Stimulated activated CD8-positive, alpha-beta memory T cell treated with anti-CD3 and anti-CD28 coated beads, Interleukin-4, amount 100 ng/mL, for 1 hour (primary cell): ENCODE measurements at places on chromosomes 2 and 18.

GRCh38 chr18:9290156-9290555 is 44.4 kb upstream of the TWSG1 start:
- no peak for DNase-seq

GRCh38 chr2:3779496-3780049 is 76.2 kb downstream of the DCDC2C start:
- no peak for DNase-seq

DNA sequence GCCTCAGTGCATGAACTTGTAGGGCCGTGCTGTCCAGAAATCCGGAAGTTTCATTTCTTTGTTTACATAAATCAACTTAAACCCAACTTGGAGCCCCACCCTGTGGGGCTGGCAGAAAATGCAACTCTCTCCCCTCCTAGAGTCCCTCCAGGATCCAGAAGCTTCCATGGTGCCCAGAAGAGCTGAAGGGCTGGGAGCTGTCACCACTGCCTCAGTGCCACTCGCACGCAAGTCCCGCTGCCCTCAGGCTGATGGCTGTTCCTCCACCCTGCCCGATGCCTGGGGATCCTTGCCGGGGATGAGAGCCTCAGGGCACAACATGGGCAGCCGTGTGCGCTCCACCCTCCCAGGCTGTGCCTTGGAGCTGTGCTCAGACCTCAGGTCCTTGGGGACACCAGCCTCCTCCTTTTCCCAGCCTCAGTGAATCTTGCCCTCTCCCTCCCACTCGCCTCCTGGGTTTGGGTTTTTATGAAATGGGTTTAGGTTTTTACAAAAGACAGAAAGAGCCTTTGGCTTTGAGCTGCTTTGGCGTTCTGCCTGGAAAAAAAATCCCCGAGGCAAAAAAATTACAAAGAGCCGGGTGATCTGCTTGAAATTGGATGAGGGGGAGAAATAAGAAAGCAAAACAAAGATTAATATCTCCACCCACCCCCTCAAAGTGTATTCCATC is 155.2 kb downstream of the TWIST2 start:
- DNase-seq: no peak

DNA sequence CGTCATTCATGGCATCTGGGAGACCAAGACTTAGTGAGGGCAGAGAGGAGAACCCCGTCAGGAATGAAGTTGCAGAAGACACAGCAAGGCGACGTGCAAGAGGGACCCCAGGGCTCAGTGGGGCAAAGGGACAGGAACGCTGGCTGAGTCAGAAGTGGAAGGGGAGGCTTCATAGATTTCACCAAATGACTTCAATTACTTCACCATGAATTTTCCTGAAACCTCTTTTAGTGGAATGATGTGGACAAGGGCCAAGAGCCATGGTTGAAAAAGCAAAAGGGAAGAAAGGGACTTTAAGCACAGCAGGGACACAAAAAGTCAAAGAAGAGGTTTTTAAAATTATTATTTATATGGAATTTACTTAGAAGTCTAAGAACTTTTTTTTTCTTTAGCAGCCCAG is 141.6 kb upstream of the PID1 start:
- no peak for DNase-seq

DNA sequence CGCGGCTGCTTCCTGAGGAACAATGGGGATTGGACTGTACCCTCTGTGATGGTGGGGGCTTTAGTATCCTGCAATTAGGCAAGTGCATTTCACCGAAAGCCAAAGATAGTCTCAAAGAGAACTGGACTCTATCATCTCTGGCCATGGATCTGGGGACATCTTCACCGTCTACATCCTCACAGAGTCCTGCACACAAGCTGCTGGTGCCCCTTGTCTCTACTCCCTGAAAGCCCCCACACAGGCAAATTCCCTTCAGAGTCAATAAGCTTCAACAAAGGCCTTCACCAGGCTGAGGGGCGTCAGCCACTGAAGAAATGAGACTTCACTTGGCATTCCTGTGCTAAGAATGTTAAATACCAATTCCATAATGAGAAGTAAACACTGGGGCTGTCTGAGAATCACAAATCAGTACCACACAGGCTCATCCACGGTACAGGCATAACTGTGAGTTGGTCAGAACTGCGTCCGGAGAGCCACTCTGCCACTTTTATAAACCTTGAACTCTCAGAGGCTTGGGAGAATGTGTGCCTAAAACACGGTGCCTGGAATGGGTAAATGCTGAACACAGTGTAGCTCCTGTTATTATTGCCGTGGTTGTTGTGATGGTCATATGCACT is 432.7 kb downstream of the ZNF521 start:
- no peak for DNase-seq

DNA sequence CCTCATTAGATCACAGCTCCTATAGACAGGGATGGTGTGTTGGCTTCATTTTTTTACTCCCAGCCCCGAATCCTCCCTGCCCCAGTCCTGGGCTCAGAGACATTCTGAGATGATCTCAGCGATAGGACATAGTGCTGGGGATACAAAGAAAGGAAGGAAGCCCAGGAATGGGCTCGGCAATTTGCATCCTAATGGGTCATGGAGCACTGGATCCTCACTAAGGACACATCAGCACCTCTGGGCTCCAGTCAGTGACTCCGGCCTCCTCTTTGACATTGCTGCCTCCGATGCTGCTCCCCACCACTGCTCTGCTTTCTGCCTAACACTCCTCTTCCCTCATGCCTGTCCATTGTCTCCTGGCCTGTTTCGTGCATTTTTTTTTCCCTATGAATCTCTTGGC is 489.1 kb downstream of the STK39 start:
- no peak for DNase-seq

DNA sequence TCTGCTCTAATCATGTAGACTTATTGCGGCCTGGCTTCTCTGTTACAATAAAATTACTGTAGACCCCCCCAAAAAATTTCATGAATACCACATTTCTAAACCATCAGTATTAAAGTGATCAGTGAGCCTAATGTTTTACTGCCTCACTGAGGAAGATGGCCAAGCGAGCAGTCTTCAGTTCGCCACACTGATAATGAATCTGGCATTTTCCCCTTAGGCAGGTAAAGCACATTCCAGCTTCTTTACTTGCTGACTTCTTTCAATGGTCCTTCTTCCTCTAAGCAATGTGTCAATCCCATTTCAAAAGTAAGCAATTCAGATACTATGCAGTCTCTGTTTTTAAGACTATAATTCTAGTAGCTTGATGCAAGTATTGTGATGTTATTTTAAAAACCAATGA is 137.6 kb downstream of the LAMA1 start:
- no peak for DNase-seq

DNA sequence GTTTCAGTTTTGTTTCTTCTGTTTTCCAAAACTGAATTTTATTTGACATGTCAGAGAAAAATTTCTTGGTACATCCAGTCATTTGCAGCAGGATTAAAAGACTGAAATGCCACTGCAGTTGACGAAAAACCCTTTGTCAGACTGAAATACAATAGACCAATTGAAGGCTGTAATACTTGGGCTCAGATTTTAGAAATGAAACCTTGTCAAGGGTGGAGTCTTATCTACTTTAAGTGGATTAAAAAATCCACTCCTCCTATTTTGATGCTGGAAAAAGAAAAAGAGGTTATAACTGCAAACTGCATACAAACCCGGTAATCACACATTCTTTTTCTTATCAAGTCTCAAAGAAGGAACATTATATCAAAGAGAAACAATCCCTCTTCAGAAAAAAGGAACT is 80.2 kb upstream of the NEUROD1 start:
- DNase-seq: no peak

DNA sequence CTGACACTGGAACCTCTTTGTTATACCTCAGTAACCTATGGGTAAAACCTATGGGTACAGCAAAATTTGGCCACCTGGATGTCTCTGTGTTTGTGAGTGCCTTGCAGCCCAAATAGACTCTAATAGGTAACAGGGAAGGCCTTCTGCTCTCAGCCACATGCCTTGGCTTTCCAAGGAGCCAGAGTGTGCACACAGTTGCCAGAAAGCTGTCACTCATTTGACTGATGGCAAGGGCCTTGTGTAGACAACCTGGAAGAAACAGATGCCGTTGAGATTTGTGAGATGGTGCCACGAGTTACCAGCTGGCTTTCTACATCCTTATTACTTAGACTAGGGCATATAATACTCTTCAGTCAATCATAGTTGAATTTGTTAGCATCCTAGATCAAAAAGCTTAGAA is 90.1 kb upstream of the RAB12 start:
- DNase-seq: no peak

- DNase-seq: no peak
Measured at GRCh38 chr18:58235001-58235436, 191.0 kb downstream of the NEDD4L start.

DNA sequence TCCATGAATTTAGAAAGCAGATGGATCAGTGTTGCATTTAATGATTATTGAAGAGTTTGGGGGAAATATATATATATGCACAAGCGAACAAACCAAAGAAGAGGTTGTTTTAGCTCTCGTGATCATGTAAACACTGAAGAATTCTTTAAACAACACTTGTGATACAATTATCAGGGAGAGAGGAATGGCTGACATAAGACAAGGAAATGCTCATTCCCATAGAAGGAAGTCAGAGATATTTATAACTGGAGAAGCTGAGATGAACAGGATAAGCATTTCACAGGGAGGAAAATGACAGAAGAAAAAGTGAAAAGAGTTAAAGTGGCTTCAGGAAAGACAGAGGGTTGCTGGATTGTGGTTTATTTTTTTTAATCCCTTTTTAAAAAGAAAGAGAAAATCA is 10.6 kb upstream of the COL6A3 start:
- no peak for DNase-seq

DNA sequence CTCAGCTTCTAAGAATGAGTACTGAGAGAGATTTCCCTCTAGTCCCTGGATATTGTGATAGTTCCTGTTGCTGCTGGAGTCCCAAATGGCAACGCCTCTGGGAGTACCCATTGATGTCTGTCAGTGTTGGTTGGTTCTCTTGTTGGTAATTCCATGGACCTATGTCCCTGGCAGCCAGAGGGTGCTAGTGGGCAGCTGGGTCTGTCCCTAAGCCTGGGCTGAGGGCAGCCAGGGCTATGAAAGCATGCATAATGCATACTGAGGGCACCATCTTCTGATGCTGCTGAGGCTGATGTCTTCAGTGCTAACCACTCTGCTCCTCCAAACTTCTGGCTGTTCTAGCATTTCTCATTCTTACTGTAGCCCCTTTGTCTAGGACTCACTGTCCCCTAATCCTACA is 35.9 kb downstream of the NABP1 start:
- DNase-seq: no peak

GRCh38 chr18:46097431-46097800 is 680 bp downstream of the ATP5F1A start:
- DNase-seq: no peak

DNA sequence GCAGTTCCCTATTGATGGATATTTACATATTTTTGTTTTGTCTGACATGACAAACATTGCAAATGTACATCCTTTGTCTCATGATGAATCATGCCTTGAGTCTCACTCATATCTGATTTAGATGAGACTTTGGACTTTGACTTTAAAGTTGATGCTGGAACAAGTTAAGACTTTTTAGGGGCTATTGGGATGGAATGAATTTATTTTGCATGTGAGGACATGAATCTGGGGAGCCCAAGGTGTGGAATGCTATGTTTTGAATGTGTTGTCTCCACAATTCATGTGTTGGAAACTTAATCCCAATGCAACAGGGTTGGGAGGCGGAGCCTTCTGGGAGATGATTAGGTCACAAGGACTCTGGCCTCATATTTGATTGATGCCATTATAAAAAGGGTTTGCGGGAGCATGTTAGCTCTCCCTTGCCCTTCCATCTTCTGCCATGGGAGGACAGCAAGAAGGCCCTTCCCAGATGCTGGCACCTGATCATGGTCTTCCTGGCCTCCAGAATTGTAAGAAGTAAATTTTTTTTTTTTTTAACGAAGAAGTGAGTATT is 29.1 kb upstream of the INO80D start:
- DNase-seq: no peak

- no peak for DNase-seq
Measured at GRCh38 chr18:12282442-12283039, 25.5 kb upstream of the TUBB6 start.

DNA sequence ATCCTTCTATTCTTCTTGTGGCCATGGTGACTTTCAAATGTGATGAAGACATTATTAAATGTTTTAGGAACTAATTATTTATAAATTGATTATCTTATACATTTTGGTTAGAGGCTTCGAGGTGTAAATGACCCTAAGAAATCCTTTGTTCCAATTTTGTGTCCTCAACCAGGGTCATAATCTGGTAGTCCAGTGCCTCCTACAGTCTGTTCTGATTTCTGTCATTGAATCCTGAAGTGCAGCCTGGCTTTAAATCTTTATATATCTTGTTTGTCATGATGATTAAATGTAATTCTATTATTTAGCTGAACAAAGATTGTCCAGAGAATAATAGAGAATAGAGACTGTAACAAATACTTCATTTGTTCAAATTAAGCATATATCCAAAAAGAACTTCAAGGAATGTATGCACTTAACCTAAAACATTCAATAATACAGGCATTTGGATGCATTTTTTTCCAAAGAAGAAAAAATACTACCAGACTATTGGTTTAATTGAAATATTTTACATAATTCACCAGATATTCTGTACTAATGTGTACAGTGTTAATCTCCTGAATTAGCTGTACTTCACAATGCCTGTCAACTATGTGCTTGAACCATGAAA is 89.8 kb downstream of the PRPF40A start:
- DNase-seq: no peak

DNA sequence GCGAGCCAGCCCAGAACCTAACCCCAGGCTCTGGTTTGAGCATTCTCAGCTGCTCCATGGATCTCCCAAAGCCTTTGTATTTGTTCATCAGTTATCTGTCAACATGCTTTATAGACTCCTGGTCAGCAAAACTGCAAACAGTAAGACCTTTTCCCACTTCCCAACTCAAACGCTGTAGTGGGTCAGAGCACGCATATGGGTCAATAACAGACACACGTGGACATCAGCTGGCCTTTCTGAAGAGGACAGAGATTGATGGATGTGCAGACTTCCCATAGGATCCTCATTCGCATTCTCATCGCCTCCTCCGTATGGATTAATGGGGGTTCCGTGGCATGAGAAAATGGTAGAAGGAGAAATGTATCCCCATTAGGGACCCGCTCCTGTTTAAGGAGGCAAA is 508.1 kb downstream of the EIPR1 start:
- no peak for DNase-seq

- no peak for DNase-seq
Measured at GRCh38 chr18:58231930-58232329, 187.9 kb downstream of the NEDD4L start.

DNA sequence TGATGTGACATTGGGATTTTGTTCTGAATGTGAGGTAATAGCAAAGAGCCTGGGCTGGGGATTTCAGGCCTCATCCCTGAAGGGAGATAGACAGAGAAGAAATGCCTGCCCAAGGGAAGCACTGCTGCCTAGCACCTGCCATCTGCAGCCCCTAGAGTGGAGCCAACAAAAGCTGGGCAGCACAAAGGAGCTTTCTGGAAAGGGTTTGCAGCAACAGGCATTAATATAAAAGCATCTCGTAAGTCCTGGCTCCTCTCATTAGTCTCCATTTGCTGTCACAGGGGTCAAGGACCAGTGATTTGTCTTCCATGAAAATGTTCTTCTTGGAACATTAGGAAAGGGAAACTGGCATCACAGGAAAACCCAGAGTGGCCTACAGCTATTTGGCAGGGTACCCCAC is 157.2 kb upstream of the SLC14A2 start:
- no peak for DNase-seq
